NCI-H2081 (cell line): ENCODE measurements at places on chromosomes 7 and 10.

DNA sequence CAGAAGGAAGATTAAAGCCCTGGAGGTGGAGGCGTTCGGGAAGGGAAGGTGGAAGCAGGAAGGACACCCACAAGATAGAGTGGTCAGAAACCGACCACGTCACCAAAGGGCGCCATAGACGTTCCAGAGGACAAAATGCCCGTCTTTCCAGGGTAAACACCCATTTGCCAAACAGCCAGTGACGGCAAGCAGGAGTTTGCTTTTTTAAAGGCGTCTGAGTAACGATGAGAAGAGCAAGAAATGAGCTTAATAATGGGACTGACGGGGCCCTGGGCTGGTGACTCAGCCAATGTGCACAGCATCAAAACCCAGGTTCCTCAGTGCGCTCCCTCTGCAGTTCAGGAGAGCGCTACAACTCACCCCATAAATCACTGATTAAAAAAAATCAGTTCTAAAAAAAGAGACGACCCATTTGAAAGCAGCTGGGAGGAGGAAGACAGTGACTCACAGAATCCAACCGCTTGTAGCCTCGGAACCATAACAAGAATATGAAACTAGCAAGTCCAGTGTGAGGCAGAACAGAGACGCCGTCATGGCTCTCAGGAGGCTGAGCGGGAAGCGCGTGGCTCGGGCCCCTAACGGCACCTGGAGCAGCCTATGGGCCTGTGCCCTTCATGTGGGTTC is 5.9 kb downstream of the DIP2C start:
- no peak for DNase-seq

DNA sequence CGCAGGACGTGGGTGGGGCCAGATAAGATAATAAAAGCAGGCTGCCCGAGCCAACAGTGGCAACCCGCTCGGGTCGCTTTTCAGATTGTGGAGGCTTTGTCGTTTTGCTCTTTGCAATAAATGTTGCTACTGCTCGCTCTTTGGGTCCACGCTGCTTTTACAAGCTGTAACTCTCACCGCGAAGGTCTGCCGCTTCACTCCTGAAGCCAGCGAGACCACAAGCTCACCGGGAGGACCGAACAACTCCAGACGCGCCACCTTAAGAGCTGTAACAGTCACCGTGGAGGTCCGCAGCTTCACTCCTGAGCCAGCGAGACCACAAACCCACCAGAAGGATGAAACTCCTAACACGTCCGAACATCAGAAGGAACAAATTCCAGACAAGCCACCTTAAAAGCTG is 286.6 kb upstream of the MAGI2 start:
- no peak for DNase-seq

- DNase-seq, result no peak
These were observed 151.6 kb downstream of the TMEM26 start for GRCh38 chr10:61301575-61301974.

DNA sequence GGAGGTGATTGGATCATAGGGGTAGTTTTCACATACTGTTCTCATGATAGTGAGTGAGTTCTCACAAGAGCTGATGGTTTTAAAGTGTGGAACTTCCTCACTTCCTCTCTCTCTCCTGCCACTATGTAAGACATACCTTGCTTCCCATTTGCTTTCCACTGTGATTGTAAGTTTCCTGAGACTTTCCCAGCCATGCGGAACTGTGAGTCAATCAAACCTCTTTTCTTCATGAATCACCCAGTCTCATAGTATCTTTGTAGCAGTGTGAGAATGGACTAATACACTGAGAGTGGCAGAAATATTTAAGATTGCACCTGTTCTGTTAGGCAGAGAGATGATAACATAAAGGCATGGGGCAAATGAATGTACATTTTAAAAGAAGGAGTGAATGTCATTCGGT is 507.8 kb downstream of the SORCS3 start:
- DNase-seq, result no peak

DNA sequence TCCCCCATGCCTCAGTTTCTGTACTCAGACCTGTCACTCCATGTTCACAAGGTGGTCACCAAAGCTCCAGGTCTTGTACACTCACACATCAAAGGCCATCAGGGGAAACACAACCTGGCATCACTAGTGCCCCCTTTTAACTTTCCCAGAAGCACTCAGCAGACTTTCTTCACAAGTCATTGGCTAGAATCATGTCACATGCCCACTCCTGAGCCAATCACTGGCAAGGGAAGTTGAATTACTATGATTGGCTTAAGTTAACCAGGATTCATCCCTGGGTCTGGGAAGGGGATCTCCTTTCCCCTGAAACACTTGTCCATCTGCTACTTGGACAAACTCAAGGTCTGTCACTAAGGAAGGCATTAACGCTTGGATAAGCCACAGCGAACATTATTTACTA is 193.8 kb upstream of the PLXNA4 start:
- no peak for DNase-seq

DNA sequence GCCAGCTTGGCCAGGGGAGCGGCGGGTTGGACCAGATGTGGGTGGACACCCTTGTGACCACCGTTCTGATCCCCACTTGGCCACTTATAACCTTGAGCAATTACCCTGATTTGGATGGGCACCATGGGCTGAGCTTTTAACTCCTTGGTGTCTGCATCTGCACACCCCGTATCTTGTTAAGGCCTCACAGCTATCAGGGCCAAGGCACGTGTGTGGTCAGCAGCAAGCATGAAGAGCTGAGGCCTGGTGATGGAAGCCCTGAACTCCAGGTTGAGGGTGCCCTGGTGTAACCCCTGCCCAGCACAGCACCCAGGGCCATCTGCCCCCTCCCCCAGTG is 89.2 kb downstream of the ZMIZ1 start:
- DNase-seq, result no peak

DNA sequence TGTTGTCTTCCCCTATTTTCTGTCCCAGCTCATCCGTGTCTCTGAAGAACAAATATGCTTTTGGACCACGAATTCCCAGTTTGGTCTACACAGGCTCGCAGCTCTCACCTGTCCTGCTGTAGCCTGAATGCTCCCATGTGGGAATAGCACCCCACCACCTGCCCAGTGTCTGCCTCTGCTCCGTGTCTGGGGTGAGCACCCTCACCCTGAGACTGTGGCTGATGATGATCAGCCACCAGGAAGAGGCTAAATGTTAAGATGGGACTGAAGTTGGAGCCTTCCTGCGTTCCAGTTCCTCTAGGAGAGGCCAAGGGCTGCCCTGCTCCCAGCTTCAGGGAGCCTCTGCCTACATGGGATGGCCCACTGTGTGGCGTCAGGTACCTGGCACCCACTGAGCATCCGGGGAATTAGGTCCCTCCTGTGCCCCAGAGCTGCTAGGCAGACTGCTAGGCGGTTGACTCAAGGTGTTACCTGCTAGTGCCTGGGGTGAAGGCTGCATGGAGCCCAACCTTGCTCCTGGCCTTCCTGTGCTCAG is 3.7 kb downstream of the PGAM2 start:
- DNase-seq, result no peak

DNA sequence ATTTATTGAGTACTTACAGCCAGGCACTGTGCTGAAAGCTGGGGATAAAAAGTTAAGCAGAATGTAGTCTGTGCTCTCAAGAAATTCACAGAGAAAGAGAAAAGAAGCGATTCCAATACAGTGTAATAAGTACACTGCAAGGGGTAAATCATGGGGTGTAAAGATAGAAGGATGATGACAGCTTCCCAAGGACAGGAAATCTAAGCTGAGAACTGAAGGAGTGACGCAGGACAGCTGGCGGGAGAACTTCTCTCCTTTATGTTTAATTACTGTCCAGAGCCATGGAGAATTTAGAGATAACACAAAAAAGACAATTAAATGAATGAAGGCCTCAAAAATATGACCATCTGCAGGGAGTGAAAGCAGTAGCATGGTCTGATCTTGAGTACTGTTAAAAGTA is 34.8 kb downstream of the C7orf33 start:
- peak; percentile 8 for DNase-seq

DNA sequence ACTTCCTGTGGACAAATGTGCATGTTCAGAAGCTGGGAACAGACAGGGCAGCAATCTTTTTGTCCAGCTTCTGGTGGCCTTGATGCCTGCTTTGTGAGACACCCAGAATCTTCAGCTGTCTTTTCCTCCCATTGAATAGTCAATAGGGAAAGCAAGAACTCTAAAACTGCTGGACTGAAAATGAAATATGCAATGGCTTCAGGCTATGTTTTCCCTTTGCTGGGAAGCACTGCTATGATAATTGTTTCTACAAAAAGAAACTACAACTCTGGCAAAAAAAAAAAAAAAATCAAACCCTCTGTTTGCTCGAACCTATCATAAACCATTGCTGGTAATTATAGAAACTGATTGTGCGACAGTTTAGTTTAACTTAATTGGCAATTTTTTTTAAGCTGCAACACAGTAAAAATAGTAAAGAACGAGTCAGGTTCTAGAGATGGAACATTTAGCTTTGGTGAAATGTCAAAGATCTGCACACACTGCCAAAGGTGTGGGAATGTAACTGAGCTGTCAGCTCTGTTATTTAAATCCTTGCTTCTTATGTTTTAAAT is 79.1 kb upstream of the NEUROD6 start:
- no peak for DNase-seq

DNA sequence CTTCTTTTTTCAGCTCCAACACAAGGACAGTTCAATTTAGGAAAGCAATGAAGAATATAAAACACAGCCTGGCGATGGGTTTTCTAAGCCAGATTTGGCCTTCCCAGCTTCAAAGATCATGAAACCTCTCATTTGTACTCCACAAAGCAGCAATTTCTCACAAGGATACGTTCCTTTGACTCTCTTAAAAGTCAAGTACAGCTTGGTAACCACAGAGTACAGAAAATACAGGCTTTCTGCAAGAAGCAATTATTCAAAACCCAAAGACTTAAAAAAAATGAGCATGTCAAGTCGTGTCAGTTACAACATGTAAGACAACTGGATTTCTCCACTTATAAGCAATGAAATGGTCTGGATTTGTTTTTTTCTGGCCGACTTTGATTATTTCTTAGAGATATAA is 321.4 kb downstream of the FGFR2 start:
- DNase-seq, result no peak

- DNase-seq, result no peak
These were observed 143.7 kb downstream of the PTPRN2 start for GRCh38 chr7:158443688-158444483.

DNA sequence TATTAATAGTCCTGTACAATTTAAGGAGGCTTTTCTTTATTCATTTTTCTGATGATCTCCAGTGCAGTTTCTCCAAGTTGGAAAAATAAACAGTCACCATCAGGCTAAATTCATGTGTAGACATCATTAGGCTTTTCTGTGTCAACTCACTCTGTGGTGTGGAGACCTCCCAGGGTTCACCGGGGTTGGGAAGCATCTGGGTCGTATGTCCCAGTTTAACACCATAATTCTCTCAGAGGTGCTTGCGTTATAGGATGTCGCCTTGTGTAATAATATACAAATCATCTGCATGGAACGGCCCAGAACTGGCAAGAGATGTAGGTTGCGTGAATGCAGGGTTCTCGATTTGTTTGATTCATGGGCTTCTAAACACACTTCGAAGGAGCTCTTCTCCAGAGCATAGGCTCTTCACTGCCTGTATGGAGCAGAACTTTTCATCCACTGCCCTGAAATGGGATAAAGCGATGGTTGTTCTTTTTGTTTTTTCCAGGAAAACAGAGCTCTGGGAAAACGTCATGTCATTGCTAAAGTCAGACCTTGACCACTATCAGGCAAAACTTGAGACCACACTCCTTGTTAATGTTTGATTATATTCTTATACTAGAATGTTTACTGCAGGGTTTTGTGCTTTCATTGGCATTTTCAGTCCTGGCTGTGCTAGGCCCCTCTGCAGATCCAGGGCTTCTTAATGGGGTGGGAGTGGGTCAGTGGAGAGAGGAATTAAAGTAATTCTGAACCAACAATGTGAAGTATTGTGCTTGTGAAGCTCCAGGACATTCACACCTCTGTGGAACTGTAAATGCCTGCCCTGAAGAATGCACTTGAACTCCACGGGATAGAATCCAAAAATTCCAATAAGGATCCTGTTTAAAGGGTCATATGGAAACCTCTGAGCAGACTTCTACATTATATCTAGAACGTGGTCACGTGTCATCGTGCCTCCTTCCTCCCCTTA is 172.8 kb downstream of the TRIL start:
- DNase-seq, result no peak

- DNase-seq, result no peak
These were observed 15.9 kb upstream of the STOX1 start for GRCh38 chr10:68811314-68812009.

- no peak for DNase-seq
These were observed 324.6 kb downstream of the ATRNL1 start for GRCh38 chr10:115417585-115418265.

DNA sequence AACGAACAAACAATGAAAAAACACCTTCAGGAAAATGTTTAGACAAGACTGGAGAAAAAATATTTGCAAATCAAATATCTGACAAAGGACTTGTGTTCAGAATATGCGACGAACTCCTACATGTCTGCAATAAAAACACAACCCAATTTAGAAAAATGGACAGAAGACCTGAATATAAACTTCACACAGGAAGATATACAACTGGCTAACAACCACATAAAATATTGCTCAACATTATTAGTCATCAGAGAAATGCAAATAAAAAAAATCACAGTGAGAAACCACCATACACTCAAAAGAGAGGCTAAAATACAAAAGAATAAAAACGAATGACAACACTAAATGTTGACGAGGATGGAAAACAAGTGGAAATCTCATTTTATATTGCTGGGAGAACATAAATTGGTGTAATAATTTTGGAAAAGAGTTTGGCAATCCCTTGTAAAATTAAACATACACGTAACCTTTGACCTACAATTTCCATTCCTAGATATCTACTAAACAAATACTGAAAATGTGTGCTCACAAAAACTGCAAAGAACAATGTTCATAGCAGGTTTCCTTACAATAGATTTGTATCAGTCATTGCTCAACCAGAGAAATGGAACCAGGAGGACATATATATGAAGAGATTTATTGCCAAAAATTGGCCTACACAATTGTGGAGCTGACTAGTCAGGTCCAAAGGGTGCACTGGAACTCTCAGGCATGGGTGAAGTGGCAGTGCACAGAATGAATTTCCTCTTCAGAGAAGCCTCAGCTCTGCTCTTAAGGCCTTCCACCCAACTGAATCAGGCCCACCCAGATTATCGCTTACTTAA is 82.9 kb upstream of the OGDHL start:
- DNase-seq, result no peak

GRCh38 chr10:62171791-62172190 is 96.9 kb downstream of the RTKN2 start:
- no peak for DNase-seq

- DNase-seq, result no peak
These were observed 239.1 kb downstream of the PHF14 start for GRCh38 chr7:11212816-11213215.

DNA sequence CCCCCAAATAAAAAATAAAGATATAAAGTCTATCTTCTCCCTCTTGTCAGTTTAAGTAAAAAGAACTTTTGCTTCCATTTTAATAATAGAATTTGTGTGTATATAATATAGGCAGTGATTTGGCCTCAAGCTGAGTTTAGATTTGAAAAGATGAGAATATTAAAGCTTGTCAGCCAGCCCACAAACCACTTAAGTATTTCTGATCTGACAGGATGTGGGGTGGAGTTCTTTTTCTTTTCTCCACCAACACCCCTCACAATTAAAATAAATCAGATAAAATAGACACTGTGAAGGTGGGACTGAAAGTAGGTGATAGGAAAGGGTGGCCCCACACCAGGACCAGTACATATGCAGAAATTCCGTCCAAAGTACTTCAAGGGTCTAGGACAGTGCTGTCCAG is 714.1 kb downstream of the AUTS2 start:
- no peak for DNase-seq

GRCh38 chr10:111316722-111317212 is 239.9 kb downstream of the ADRA2A start:
- DNase-seq, result no peak

- peak; percentile 75 for DNase-seq
These were observed 426.4 kb downstream of the TYW1 start for GRCh38 chr7:67423065-67423464.

- DNase-seq, result no peak
These were observed 13.6 kb upstream of the TRIM8 start for GRCh38 chr10:102630663-102631062.
